Left renal pelvis (tissue), 4 donors: ENCODE measurements at places on chromosomes 5 and 9.

GRCh38 chr5:143004361-143005145 lies 234.4 kb downstream of the ARHGAP26 start:
- no peak for DNase-seq

- no peak for DNase-seq
These were observed 10.4 kb upstream of the PPP2CA start for GRCh38 chr5:134236318-134236717.

GRCh38 chr5:96297867-96298266 lies 135.2 kb downstream of the PCSK1 start:
- DNase-seq: no peak

DNA sequence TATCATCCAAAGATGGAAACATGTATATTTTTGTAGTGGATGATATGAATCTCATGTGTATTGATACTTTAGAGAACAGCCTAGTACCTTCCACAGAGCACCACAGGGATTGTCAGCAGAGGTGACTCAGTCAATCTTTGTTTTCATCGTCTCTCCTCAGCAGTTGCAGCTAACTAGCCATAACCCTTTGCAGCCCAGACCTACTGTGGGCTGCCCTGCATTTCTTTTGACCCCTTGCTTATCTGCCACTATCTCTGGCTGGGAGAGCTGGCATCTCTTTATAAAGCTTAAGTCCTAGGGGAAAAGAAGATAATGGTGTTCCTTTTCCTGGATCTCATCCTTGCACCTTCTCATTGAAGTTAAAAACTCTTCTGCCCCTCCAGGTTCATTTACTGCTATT lies 28.7 kb downstream of the HMGCR start:
- no peak for DNase-seq

GRCh38 chr9:12813960-12814876 lies 39.4 kb downstream of the LURAP1L start:
- no peak for DNase-seq

GRCh38 chr5:43491326-43491725 lies 7.7 kb upstream of the TMEM267 start:
- no peak for DNase-seq

GRCh38 chr5:122770477-122770876 lies 4.4 kb upstream of the SNX2 start:
- DNase-seq: no peak

- DNase-seq: no peak
These were observed 34.3 kb downstream of the PCA3 start for GRCh38 chr9:76798527-76798926.

DNA sequence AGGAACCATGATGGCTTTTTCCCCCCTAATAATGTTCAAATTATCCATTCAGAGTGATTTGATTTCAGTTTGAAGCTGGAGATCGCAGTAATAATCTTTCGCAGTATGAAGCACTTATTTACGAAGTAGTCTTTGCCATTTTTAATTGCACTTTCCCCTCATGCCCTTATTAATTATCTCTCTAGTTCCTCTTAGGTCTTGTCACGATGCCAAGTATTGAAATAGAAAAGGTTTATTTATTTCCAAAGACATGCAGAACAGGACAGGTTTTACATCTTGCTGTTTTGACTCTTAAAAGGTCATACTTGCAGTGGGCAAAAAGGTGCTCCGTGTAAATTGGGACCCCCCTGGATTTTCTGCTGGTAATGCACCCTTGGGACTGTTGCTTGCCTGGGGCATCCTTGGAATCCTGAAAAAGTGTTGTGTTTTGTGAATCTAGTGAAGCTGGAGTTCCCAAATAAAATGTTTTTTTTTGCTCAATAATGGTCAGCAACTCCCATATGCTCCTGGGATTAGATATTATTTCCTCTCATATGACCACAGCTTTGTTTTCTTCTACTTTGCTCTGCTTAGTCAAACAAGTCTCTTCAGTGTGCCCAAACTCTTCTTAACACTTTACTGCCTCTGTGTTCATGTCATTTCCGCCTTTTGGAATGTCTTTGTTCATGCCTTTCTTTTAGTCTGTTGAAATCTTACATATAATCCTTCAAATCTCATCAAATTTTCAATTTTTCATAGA lies 278.3 kb downstream of the TMEM38B start:
- DNase-seq: no peak

DNA sequence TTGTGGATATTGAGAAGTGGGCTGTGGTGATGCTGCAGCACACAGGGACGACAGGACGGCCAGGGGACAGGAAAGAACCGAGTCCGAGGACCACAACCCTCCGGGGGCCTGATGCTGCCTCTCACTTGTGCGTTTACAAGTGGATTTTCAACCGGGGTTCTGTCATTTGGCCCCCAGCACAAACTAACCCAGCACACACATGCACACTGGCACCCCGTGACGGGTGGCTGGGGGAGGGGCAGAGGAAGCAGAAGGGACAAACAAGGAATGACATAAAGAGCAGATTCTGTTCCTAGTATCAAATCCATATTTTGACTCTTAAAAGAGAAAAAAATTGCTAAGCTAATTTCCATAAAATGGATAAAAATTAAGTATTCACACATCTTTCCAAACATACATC lies 18.3 kb upstream of the ZFYVE16 start:
- no peak for DNase-seq

DNA sequence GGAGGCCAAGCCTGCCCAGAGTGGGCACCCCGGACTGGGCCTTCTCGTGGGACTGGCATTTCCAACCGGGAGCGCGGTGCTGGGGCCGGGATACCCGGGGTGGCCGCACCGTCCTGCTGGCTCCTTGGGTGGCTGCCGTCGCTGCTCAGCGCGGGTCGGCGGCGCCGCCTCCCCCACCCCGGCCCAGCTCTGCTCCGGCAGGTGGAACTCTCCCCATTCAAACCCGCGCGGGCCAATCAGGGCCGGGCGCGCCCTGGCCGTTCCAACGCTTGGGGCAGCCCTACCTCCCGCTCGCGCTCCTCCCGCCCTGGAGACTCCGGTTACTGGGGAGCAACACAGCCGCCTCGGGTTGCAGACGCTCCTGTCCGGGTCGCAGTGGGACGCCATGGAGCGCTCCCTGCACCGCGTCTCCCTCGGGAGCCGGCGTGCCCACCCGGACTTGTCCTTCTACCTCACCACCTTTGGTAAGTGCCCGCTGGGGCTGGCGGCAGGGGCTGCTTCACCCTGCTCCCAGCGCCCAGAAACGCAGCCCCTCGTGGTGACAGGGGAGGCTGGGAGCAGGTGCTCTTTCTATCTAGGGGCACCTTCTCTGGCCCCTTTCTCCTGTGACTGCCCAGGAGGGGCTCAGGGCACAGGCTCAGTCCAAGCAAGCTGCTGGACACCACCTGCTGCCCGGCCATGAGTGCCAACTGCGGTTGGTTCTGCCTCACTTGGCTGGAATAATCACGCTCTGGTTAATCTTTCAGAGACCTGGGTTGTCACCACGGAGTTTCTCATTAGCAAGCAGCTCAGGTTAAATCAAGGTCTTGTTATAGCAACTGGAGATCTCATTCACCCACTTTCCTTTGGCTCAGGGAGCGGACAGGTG lies at the start of gene RGS3:
RGS3 (plus strand) TSS at position 310 of the 868 bp plus-strand sequence; CDS start at position 386, 76 bp downstream.
- no peak for DNase-seq

- DNase-seq: no peak
These were observed 240.0 kb downstream of the SMARCA2 start for GRCh38 chr9:2255128-2255527.

- no peak for DNase-seq
These were observed 14.9 kb downstream of the DNLZ start for GRCh38 chr9:136348691-136349090.

GRCh38 chr9:131658377-131659129 lies 81.3 kb downstream of the RAPGEF1 start:
- DNase-seq: no peak

DNA sequence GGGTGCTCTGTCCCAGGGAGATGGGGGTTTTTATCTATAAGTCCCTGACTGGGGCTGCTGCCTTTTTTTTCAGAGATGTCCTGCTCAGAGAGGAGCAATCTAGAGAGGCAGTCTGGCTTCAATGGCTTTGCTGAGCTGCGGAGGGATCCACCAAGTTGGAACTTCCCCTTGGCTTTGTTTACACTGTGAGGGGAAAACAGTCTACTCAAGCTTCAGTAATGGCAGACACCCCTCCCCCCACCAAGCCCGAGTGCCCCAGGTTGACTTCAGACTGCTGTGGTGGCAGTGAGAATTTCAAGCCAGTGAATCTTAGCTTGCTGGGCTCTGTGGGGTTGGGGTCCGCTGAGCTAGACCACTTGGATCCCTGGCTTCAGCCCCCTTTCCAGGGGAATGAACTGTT lies 375.8 kb downstream of the RAB3C start:
- no peak for DNase-seq

DNA sequence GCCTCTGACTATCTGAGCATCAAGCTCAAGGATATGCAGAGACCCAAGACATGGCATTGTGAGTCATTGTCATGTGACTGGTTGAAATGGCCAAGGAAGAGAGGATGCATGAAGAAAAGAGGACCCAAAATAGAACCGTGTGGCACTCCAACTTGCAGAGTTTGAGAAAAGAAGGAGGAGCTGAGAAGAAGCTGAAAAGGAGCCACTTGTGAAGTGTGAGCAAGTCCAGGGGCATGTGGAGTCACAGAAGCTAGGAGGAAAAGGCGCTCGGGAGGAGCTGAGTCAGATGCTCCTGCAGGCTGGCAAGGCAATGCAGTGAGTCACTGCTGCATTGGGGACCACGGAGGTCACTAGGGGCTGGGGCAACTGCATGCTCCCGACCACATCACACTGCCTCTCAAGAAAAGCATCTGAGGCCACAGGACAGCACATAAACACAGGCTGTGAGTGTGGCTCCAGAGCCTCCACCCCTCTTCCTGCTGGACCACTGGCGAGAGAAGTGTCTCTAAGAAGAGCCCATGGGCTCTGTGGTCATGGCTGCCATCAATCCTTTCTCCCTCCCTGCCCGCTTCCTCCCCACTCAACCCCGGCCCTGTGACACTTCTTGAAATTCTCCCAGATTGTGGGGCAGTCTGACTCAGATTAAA lies 197.6 kb downstream of the DRD1 start:
- no peak for DNase-seq

- no peak for DNase-seq
These were observed 339.5 kb upstream of the RFX3 start for GRCh38 chr9:3865141-3865772.
